Activated naive CD8-positive, alpha-beta T cell treated with anti-CD3 and anti-CD28 coated beads, Interleukin-2, amount 10 ng/mL, durations not matched to agents 7 days and 5 days (primary cell): ENCODE measurements at places on chromosomes 6 and 20. TPM values are rescaled to one million over a fixed set of nuclear protein-coding genes. Genes with fewer than 3 reads are reported as not detected.

Gene CHD6
- 48.2 TPM for total RNA-seq

Gene FANCE
- 15.9 TPM for total RNA-seq

DNA sequence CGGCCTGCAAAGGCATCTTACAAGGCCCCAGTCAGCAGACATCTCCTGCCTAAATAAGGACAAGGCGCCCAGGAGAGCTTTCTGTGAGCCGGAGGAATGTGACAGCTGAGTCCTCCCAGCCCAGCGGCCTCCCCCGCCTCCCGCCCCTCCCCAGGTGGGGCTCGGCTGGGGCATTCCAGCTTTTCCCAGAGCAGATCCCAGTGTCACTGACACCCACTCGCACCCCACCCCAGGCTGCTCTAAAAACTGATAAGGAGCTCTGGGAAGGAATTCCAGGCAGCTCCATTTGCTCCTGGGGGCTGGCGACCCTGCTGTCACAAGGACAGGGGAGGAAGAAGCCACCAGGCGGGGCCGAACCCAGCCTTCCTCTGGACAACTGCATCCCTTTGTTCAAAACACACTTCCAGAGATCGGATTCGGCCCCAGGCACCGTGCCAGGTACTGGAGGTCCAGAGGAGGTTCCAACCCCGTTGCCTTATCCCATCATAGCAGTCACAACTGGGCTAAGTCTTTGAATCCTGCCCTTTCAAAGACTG lies 49.7 kb downstream of the JPH2 start:
- peaks cover 11% of the 10 kb centered on the region for H3K27me3 ChIP-seq
- H3K36me3 ChIP-seq: no peaks in the 10 kb centered on the region

Gene BEND3
- total RNA-seq: 2.2 TPM

DNA sequence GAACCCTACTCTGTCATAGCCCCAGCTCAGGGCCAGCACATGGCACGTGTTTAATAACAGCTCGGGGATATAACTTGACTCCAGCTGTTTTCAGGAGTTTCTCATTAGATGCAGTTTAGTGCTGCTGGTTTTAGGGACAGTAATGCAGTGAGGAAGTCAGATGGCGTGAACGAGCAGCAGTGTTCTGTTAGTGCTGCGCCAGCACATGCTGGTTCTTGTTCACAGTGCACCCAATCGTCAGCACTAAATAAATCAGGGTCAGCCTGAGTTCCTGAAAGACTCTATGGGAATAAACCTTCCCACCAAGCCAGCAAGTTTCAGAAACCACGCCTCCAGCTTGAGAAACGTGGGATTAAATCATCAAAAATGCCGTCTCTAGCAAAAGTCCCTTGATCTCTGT lies 235.9 kb upstream of the SUPT3H start:
- no peak for DNase-seq
- H3K36me3 ChIP-seq: no peaks in the 10 kb centered on the region
- no peaks in the 10 kb centered on the region for H3K27me3 ChIP-seq
- no peak overlapping the region for H3K4me3 ChIP-seq
- H3K4me1 ChIP-seq: peaks cover 3% of the 10 kb centered on the region
